Islet precursor cell (in vitro differentiated cells): ENCODE measurements at places on chromosomes 11 and 22.

DNA sequence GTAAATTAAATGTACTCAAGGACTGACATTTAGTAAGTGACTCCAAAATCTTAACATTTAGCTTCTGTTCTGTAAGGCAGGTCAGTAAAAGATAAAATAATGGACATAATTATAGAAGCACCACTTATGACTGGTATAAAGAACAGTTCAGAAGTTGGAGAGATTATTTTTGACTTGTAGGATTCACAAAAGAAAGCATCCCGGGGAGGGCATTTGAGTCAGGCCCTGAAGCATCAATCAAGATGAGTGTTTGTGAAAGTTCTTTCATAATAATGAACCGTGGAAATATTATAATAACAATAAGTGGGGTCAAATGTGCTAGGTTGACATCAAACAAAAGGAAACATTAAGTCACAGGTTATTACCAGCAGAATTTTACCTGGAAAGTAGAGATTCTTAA, 201.9 kb downstream of the DDX10 start:
- no peak for DNase-seq

DNA sequence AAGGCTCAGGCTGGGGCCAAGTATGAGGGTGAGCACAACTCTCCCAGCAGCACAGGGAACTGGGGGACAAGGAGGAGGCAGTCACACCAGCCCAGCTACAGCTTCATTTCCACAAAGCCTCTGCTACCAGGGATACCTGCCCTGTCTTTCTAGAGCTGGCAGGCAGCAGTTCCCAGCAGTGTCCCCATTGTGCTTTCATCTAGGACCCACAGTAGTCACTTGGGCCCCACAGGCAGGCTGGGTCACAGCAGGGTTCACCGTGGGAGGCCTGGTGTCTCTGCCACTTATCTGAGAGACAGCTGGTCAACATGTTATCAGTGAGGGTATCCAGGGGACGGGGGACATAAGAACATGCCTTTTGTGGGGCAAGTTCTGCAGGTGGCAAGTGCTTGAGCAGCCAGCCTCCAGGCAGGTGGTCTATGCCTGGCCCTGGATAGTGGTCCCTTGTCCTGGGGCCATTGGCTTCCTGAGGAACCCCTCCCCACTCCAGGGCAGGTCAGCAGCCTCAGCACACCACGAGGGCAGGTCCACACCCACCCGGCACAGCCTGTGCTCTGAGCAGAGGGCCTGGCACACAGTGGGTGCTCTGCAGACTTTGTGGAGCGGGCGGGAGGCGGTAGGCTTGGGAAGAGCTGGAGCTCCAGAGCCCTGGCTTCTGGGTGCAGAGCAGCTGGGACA, 29.9 kb downstream of the GNAZ start:
- DNase-seq: no peak

- DNase-seq: no peak
Measured at GRCh38 chr11:90699791-90700400, 477.0 kb upstream of the CHORDC1 start.

GRCh38 chr11:35593143-35593542, 25.1 kb upstream of the FJX1 start:
- DNase-seq: peak; percentile 92

GRCh38 chr11:111978028-111978771, 41.1 kb downstream of the DIXDC1 start:
- DNase-seq: peak; percentile 89

- DNase-seq: no peak
Measured at GRCh38 chr22:30559889-30560288, 13.3 kb upstream of the SEC14L6 start.

DNA sequence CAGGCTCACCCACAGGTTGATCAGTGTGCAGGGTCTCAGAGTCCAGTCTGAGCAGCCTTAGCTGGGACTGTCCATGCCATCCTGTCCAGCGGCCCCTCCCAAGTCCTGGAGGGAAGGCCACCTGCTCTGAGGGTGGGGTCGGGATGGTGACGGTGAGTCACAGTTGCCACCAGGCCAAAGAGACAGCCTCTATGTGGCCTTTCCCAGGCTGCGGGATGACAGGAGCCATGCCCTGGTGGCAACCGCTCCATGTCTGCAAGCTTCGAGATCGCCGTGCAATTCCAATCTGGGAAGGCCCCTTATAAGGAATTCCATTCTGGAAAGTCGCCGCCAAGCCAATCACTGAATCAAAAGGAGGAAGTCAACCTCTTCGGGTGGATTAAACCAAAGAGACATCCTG, 47.5 kb downstream of the RTL6 start:
- peak; percentile 29 for DNase-seq

- DNase-seq: no peak
Measured at GRCh38 chr22:33699176-33699575, 221.1 kb downstream of the LARGE1 start.

DNA sequence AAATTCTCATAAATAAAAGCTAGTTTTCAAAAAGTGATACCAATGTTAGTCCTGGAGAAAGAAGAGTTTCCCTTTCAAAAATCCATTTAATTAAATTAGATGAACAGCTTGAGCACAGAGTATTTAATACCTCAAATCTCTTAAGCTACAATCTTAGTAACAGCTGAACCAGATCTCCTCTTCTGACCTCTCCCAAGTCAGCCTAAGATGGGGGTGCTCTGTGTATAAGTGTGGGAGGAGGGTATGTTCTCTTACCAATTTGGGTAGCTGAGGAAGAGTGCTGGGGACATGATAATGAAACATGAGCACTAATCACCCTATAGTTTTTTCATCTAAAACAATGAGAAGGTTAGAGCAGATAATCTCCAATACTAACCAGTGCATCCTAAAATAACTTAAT, 9.6 kb downstream of the TPH1 start:
- DNase-seq: no peak

DNA sequence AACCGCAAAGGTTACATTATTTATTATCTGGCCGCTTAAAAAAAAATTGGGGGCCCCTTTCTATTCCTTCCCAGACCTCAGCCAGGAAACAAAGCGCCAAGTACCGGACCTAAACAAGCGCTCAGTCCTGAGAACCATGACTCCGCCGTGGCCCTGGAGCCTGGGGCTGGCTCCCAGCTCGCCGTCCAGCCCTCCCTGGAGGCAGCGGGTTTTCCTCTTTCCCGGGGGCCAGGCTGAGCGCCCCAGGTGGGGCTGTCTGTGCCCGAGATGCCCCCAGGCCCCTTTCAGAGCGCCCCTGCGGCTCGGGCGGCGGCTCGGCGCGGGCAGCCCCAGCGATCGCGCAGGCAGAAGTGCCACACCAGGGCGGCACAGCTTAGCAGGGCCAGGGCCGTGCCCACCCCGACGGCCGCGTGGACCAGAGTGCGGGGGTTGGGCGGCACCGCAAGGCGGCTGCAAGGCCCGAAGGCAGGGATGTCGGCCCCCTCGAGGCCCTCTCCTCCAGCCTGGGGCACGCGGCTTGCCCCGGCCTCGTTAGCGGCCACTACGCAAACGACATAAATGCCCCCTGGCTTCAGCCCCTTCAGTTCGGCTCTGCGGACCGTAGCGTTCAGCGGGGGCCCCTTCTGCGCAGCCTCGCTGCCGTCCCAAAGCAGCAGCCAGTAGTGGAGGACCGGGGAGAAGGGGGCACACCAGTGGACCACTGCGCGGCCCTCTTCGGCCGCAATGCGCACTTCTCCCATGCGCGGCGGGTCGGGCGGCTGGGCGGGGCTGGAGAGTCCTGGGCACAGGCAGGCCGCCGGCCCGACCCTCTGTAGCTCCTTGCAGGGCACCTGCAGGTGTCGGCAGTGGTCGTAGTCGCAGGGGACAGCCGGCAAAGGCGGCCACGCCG, 1.6 kb downstream of the LRRN4CL start:
- no peak for DNase-seq

GRCh38 chr11:66124564-66124963, 54.5 kb downstream of the PACS1 start:
- DNase-seq: no peak

DNA sequence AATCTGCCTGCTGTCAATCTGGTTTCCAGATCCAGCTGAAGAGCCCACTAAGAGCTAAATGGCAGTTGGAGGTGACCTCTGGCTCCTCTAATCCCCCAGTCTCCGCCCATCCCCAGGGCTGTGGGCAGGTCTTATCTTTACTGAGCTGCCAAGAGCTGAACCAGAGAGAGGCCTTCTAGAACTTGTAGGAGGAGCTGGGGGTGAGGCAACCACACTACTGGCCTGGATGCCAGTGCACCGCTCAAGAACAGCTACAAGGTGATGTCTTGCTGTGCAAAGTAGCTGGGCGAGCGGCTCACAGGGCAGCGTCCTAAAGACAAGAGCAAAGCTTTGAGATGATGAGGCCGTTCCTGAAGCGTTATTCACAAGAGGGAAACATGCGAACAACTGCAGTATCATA, 374.6 kb downstream of the CTTN start:
- no peak for DNase-seq
